ENCODE measurements at places on chromosomes 16 and 17.

- no peak for DNase-seq
Measured at GRCh38 chr17:79832218-79833109, 6.8 kb downstream of the CBX4 start.

DNA sequence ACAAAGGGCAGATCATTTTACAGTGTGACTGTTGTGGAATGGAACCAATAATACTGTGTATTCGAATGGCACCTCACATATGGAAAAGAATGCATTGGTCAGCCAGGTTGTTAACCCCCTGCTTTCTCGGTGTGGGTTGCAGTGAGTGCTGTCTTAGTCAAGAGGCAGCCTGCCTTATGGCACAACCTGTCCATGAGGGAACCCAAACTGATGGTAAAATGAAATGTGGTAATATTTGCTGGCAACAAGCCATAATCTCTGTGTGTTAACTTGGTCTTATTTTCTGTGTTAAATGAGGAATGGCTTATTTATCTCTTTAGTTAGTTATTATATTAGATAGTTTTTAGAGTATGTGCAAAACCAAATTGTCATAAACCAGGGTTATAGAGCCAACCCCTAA, 81.6 kb downstream of the TMC6 start:
- no peak for DNase-seq

- no peak for DNase-seq
Measured at GRCh38 chr17:38874505-38875400, 4.9 kb downstream of the LASP1 start.

DNA sequence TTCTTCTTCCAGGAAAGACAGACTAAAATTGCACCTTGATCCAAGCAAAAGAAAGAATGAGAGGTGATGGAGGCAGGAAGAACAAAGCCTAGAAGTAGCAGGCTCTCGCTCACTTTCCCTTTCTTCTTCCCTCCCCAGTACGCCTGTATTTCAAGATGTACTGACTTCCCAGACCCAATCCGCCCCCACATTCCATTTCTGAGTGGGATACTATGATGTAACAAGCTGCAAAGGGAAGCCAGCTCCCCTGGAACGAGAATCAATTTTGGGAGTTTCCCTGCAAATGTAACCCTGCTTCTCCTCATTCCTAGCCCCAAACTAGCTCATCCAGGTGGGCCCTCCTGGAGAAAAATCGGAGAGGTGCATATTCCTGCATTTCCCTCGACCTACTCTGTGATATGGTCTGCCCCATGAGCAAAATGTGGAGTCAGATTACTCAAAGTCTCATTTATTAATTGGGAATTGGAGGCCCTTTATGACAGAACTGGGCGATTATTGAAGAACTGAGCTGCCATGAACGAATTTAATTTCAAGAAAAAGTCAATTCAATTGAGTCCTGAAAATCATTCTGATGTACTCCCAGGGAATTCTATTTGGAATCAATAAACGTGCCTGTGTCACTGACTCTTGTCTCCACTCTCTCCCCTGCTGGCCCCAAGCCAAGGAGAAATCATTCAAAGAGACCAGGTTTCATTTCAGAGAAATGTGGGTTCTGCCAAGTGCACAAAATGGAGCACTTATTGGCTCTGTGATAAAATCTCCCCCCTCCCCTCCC, 398.9 kb downstream of the SHISA9 start:
- DNase-seq = no peak

GRCh38 chr17:81601525-81602120, 35.3 kb downstream of the NPLOC4 start:
- peak; percentile 67 for DNase-seq

DNA sequence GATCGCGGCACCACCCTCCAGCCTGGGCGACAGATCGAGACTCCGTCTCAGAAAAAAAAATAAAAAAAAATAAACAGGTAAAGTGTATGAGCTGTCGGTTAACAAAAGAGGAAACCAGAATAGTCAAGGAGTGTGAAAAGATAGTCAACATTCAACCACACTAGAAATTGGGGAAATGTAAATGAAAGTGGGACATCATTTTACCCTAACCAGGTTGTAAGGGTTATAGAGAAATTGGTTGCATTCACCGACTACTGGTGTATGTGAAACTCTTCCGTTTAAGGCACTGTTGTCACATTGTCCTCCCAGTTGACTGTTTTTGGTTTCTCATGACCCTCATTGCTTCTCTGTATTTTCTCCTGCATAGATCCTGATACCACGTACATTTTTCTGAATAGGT, 62.8 kb downstream of the RABEP1 start:
- no peak for DNase-seq

DNA sequence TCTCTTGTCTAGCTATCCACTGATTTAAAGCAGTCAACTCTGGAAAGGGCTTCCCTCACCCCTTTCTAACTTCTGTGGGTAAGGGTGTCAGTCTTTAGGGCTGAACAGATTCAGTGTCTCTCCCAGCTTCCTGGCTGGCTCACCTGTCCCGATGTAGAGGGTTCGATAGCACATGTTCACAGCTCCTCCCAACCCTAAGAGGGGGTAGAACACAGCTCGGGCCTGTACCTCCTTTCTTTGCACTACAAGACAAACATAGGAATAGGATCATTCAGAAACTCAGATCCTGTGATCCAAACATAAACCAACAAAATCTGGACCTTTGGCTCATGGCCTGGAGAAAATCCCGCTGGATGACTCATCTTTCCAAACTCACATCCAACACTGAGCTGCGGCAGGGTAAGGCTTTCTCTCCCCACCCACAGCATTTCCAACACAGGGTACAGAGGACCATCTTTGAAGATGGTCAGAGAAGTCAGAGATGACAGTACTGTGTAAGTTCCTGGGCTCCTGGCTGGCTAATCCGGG, 5.8 kb upstream of the DHRS13 start:
- DNase-seq = no peak

DNA sequence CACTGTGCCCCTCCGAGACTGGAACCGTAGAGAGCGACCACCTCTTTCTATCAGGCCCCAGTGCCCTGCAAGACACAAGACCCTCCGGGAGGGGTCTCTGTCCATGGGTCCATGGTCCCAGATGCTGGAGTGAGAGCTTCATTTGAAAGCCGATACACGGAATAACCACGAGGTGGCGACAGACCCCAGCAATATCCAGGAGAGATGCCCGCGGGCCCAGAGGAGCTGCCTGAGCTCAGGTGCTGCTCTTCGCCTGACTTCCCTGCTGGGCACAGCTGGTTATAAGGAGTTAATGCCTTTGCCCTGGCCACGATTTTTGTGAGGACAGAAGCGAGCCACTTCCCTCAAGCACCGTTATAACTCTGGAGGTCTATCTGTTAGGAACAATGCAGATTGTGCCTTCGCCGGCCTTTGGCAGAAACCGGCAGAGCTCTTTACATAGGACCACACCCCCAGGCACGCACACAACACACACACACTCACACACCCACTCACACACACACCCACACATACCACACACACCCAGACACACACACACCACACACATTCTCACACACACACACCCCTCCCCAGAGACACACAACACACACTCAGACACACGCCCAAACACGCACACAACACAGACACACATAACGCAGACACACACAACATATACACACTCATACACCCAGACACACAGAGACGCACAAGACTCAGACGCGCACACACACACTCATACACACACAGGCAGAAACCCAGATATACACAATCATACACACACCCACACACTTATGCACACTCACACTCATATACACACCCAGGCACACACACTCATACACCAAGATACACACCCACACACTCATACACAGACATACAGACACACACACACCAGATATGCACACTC, 436.4 kb downstream of the SOX9 start:
- DNase-seq = peak; percentile 78

DNA sequence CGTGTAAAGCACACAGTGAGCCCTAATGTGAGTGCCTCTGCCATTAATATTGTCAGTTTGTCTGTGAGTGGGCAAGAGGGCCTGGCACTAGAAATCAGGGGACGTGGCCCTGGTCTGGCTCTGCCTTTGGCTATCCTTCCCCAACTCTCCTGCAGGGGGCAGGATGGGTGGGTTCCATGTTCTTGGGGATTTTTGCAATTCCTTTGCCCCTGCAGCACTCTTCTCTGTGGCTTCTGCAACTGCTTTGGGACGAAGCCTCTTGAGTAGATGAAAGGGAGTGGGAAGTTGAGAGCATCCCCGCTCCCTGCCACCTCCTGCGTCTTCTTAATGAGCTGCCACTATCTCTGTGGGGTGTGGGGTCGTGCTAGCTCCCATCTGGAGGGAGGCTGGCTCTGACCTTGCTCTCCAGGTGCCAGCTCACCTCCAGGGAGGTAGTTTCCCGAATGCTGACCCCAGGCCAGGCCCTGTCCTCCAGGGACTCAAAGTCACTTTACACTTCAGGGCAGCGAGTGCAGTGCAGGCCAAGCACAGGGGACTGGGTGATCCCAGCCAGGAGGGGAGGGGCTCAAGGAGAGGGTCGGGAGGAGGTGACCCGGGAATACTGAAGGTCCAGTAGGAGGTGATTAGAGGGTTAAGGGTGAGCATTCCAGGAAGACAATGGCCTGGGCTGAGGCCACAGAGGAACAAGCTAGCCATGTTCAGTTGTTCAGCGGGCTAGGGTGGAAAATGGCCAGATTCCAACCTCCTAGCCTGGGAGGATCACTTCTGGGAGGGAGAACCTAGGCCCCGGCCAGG, 121.0 kb upstream of the NLRP1 start:
- DNase-seq = no peak

- no peak for DNase-seq
Measured at GRCh38 chr16:89192956-89193575, 7.3 kb downstream of the SLC22A31 start.

GRCh38 chr16:82953517-82953916, 326.7 kb downstream of the CDH13 start:
- DNase-seq = no peak

GRCh38 chr17:56367366-56367765, 214.1 kb downstream of the ANKFN1 start:
- no peak for DNase-seq

GRCh38 chr17:57394375-57394774, 138.1 kb downstream of the MSI2 start:
- DNase-seq = no peak

DNA sequence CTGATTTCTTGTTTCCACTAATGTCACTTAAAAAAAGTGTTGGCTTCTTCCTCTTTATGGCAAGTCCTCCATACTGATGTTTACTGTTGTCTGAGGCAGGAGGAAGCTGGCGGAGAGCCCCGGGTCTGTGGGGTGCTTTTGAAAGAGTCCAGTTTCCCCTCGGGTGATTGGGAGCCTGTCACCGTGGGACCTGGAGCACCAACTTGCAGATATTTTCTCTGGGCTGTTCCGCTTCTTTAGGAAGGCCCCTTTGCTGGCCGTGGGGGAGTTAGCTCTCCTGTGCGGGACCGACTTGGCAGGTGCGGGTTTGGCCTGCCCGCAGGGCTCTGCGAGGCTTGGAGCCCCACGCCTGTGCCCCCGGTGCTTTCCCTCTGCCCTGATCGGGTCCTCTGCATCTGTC, 3.1 kb downstream of the BANP start:
- no peak for DNase-seq

DNA sequence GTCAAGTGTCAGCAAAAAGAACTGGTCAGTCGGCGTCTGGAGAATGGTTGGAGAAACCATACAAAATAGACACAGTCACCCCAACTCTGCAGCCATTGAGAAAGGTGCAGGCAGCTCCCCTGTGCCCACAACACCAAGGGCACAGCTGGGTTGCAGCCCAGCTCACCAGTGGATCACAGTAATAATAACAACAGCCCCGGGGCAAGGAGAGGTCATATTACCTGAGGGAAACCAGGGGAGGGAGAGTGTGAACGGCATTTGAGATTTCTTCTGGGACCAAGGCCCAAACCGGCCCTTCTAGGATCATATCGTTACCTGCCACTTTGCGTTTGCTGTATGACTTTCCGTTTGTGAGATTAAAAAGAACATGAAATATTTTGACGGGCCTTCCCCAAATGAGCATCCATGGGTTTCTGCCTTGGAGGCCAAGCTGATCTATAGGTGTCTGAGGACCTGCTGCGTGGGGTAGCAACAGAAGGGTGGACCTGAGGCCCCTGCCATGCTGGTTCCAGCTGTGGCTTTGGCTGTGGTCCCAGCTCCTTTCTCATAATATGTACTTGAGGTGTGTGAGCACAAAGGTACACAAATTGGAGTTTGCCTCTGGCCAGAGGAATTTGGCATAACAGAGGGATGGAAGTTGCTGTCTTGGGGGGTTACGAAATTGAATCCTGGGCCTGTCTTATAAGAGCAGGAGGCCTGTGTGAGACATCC, 154.6 kb downstream of the CMIP start:
- DNase-seq = no peak

DNA sequence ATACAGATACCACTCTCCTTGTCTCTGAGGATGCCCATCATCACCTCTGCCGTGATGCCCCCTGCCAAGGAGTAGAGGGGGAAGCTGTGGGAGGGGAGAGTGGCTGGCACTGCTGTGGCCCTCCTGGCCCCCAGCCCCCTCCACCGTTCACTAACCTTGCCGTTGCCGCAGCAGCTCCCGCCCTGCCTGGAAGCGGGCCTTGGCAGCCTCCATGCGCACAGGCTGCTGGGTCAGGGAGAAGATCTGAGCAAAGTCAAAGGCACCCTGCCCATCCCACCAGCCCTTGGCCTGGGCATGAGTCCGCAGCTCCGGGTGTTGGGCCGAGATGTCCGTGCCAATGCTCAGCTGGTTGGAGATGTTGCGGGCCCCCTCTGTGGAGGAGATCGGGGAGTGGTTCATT, 2.4 kb downstream of the SCRN2 start:
- no peak for DNase-seq

DNA sequence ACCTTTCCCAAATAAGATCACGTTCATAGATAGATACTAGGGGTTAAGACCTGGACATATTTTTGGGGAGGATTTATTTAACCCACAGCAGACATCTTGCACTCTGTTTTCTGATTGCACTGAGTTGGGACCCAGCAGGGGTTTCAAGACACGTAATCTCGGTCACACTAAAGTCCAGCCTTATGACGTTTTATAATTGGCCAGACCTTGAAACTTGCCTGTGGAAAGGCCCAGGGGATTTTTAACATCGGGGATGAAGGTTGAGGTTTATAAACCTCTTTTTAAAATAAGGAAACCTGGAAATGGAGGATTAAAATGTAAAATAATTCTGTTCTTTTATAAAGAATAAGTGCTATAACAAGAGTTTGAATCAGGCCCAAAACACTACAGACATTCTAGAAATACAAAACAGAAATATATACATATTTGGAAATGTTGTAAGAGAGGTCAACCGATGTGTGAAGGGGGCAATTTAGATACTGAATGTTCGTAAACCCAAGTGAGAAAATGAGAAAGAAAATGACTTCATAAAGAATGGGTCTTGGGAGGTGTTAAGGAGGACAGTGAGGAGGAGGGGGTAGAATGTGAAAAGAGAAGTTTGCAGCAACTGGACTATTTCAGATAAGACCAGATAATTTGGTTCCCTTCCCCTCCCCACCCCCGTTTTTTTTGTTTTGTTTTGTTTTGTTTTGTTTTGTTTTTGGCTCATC, 61.1 kb upstream of the NOL11 start:
- DNase-seq = no peak

DNA sequence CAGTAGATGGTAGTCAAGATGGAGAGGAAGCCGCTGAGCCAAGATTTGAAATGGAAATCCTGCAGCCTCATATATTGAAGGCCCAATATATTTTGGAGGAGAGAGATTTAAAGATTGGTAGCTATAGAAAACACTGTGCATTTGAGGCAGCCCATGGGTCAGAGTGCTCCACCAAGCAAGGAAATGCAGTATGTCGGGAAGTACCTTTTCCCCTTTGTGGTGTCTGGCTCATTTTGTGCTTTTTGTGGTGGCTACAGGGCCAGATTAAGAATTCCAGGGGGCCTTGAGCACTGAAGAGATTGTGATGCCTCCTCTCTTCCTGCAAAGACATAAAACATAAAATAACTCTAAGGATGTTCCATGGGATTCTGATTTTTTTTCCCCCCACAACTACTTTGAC, 39.6 kb downstream of the CDRT15 start:
- no peak for DNase-seq

- DNase-seq = peak; percentile 96
Measured at GRCh38 chr17:58517378-58517927, 3.0 kb upstream of the MTMR4 start.

All from NCI-H1436 (cell line).